Amniotic epithelial cell (primary cell): ENCODE measurements at places on chromosomes 16 and 17.

- DNase-seq: peak; percentile 45
Measured at GRCh38 chr17:60039114-60039846, 39.4 kb downstream of the HEATR6 start.

GRCh38 chr17:39755554-39756379 lies 18.0 kb downstream of the GRB7 start:
- DNase-seq: peak; percentile 43

- no peak for DNase-seq
Measured at GRCh38 chr17:32264140-32264799, 1.4 kb upstream of the RHBDL3 start.

- peak; percentile 13 for DNase-seq
Measured at GRCh38 chr16:4869147-4869805, 22.0 kb downstream of the UBN1 start.

GRCh38 chr17:16969931-16970906 lies 1.7 kb downstream of the TNFRSF13B start:
- no peak for DNase-seq

GRCh38 chr16:4147236-4147635 lies 31.0 kb upstream of the ADCY9 start:
- DNase-seq: no peak

DNA sequence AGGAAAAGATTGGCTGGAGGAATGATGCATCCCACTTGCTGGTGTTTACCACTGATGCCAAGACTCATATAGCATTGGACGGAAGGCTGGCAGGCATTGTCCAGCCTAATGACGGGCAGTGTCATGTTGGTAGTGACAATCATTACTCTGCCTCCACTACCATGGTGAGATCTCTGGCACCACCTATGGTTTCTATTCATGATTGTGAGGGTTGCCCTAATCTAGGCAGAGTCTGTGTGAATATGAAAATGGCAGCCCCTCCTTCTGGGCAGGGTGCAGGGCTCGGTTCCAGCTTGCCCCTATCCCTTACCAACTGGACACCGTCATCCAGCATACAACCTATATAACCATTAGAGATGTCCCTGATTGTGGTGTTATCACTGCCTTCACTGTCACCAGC lies 33.4 kb downstream of the ITGB3 start:
- DNase-seq: no peak

DNA sequence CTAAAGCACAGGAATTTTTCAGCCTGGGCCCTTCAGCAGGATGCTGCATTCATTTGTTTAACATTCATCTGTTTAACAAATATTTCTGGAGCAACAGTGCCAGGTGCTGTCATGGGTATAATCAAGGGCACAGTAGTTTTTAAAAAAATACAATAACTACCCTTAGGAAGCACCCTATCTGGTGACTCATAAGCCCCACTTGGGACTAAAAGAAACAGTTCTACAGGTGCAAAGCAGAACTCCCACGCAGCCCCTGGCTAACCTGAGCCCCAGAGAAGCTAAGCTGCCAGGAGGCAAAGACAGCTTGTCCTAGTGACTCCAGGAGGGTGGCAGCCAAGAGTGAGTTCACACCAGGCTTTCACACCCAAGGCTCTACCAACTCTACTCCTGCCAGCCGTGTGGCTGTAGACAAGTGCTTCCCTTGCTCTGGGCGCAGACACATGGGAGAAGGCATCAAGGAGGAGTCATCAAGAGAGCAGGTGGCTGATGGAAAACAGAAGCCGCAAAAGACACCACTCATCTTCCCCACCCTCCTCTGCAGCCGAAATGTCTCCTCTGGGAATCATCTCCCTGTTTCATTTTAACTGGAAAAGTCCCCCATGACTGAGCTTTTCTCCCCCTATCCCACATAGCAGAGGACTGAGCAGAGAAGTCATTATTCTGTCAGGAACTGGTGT lies 14.4 kb downstream of the CUEDC1 start:
- no peak for DNase-seq

DNA sequence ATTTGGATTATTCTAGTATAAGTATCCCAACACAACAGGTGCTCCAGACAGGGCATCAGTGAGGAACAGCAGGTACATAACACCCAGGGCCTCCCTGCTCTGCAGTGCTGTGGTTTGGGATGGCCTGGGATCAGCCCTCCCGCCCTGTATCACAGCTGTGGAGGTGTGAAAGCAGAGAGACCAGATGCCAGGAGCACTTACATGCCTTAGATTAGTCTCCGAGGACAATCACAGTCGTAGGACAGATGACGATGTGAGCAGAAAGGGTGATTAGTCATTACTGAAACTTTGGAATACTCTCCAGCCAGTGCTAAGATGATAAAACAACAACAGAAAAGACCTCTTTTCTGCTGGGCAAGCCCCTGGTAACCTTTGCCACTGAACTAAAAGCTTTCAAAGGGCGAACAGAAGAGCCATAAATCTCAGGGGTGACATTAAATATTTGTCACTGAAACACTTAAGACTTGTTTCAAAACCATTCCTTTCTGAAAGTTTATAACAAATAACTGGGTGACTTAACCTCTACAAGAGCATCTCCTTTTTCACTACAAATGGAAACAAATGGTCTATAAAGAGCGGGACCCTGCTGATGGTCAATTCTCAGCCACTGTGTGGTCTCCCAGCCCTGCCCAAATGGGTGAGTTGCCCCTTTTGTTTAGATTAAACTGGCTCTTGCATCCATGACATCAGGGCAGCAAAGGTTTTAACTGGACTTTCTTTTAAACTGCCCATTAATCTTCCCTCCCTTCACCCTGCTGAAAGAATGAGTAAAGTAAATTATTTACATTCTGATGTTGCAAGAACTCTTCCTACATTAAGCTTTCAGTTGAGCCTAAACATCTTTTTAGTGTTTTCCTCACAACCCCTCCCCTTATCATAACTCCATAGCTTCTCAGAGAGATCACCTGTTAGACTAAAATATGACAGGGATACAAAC lies 183.1 kb upstream of the COX10 start:
- DNase-seq: peak; percentile 19

DNA sequence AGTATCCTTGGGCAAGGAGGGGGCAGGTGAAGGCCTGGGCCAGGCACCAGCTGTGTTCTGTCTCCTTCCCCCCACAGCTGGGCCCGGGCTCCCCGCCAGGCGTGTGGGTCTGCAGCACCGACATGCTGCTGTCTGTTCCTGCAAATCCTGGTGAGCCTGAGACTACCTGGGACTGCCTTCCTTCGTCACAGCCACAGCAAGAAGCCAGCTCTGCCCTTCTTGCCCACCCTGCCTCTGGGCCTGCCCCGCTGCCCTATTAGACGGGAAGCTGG lies 12.3 kb downstream of the FCSK start:
- DNase-seq: no peak

GRCh38 chr16:4544473-4544872 lies 5.9 kb upstream of the CDIP1 start:
- no peak for DNase-seq

GRCh38 chr16:75097941-75098901 lies 18.4 kb downstream of the LDHD start:
- DNase-seq: no peak

DNA sequence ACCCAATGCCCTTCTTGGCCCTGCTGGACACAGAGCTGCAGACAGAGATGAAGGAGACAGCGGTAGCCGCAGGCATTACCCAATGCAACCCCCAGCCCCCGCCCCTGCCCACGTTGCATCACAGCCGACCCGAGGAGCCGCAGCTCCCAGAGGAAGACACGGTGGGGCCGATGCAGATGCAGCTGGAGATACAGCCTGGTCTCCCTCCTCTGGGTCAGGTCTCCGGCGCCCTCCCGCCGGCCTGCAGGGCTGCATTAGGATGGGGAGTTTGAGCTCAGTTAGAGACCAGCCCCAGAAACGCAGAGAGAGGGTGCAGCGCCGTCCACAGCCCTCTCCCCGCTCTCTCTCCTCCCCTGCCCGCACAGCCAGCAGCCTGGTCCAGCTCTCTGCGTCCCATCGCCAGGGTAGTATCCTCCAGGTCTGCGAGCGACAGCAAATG lies 19.4 kb upstream of the UBE2I start:
- peak; percentile 47 for DNase-seq

DNA sequence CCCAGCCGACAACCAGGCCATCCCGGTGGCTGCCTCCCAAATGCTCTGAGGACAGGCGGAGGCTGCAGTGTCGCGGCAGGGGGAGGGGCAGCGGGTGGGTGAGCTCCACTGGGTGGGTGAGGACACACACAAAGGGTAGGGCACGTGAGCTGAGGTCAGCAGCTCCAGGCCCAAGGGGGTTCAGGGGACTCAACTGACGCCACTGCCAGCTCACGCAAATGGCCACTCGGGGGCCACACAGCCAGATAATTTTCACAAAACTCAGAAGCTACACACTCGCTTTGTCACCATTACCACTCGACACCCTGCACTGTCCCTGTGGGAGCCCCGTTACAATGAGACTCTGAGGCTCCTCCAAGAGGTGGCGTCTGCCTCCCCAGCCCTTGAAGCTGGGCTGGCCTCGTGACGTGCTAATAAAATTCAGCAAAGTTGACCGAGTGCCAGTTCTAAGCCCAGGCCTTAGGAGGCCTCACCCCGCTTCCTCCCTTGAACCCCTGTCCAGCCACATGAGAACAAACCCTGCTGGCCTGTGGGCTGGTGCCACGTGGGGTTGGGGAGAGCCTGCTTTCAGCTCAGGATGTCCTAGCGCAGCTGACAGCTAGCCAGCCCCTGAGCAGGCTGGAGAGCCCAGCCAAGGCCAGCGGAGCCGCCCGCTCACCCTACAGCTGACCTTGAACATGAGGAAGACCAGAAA lies 56.9 kb downstream of the RMI2 start:
- DNase-seq: no peak

GRCh38 chr17:69486779-69487637 lies 72.5 kb downstream of the MAP2K6 start:
- DNase-seq: no peak

DNA sequence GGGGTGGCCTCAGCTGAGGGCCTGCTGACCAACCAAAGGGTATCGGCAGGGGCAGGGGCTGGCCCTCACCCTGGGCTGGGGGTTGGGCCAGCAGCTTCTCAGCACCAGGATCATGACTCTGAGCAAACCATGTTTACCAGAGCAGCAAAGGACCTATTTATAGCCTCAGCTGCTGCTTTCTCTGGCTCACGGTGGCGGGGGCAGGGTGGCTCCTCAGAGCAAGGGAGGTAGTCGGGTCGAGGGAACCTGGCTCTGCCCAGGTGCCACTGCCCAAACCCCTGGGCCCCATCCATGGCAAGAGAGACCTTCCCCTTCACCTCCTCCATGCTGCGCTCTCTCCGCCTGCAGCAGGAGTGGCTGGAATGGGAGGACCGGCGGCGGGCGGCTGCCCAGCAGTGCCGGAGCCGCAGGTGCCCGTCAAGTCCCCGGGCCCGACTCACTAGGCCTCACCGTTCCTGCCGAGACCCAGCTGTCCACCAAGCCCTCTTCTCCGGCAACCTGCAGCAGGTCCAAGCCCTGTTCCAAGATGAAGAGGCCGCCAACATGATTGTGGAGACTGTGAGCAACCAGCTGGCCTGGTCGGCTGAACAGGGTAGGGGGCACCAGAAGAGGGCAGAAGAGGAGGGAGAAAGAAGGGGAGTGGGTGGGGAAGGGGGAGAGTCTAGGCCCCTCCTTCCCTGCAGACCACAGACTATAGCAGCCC lies at the start of gene ASB16:
Gene ASB16, plus strand, starts transcription at position 206 of the 703 bp plus-strand sequence. Its CDS starts 86 bp downstream, at position 292.
- peak; percentile 54 for DNase-seq

- no peak for DNase-seq
Measured at GRCh38 chr17:68623811-68624210, 22.6 kb upstream of the FAM20A start.

DNA sequence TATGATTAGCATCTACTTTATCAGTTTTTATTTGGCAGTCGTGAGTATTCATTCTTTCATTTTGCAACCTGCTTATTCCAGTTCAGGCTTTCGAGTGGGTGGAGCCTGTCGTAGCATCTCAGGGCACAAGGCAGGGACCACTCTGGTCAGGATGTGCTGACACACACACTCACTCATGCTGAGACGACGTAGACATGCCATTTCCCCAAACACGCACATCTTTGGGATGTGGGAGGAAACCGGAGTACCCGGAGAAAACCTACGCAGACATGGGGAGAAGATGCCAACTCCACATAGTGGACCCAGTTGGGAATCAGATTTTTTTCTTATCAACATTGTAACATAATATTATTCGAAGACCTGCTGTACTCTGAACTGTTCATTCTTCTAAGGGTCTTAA lies 756.5 kb upstream of the RBFOX1 start:
- DNase-seq: no peak

GRCh38 chr17:61966191-61966590 lies 38.4 kb upstream of the INTS2 start:
- DNase-seq: no peak

- no peak for DNase-seq
Measured at GRCh38 chr17:31466096-31466760, 74.8 kb downstream of the RAB11FIP4 start.

- no peak for DNase-seq
Measured at GRCh38 chr16:84652566-84652965, 4.3 kb downstream of the KLHL36 start.

- DNase-seq: peak; percentile 26
Measured at GRCh38 chr17:75843577-75844529, at the start of gene UNC13D. Gene UNC13D (minus strand): TSS chr17:75844404. CDS start chr17:75844337, 67 bp downstream.

DNA sequence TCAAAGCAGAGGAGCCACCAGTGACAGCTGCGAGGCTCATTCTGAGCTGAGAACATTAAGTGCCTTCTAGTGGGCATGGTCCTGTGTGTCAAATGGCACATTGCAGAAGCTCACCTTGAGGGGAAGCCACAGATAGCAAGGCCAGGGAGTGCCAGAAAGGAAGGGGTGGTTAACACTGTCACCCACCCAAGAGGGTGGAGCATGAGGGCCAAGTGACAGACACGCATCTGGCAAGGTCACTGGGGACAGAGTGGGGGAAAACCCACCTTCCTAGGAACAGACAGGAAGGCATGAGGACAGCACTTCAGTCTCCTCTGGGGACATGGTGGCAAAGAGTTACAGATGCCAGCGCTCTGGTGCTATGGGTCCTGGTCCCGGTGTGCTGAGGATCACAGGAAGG lies 22.1 kb downstream of the NUBP1 start:
- no peak for DNase-seq

GRCh38 chr17:76255801-76256429 lies 9.2 kb upstream of the UBALD2 start:
- no peak for DNase-seq

- no peak for DNase-seq
Measured at GRCh38 chr16:82748026-82748425, 121.3 kb downstream of the CDH13 start.

- DNase-seq: no peak
Measured at GRCh38 chr16:81879625-81880024, 100.5 kb downstream of the PLCG2 start.
